ENCODE measurements at places on chromosomes 16 and 17.

GRCh38 chr17:80821546-80821945 is 170.1 kb upstream of the CHMP6 start:
- DNase-seq, result no peak

GRCh38 chr17:82226146-82226808 is 2.6 kb upstream of the SLC16A3 start:
- no peak for DNase-seq

DNA sequence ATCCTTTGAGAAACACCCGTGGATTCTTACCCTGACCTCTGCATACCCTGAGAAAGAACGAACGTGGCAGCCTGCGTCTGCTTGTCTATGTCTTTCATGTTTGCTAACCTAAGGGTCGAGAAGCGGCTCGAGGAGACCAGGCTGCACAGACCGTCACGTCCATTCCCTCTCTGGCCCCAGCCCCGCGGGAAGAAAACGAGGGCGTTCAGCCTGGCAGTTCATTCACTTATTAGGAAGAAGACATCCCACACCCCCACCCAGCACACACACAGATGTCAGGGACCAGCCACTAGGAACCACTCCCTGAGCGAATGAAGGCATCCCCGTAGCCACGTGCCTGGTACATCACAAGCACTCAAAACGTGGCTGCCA is 655 bp upstream of the MTHFSD start:
- DNase-seq, result no peak

DNA sequence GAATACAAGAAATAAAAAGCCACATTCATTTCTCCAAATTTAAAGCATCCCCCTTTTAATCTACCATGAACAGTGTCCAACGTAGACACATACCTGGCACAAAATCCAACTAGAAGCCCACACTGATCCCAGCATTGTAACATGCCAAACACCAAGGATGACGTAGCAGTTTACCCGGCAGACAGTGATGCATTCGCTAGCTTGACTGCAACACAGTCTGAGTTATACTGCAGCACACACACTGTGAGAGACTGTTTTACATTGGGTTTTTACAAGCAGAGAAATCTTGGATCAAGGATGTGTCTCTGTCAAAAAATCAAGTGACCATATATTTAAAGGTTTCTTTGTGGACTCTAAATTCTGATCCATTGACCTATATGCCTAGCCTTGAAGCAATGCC is 74.5 kb upstream of the C17orf78 start:
- no peak for DNase-seq

GRCh38 chr17:81523402-81524038 is 4.7 kb upstream of the FSCN2 start:
- no peak for DNase-seq

GRCh38 chr17:17180141-17180603 is 26.0 kb downstream of the PLD6 start:
- no peak for DNase-seq

DNA sequence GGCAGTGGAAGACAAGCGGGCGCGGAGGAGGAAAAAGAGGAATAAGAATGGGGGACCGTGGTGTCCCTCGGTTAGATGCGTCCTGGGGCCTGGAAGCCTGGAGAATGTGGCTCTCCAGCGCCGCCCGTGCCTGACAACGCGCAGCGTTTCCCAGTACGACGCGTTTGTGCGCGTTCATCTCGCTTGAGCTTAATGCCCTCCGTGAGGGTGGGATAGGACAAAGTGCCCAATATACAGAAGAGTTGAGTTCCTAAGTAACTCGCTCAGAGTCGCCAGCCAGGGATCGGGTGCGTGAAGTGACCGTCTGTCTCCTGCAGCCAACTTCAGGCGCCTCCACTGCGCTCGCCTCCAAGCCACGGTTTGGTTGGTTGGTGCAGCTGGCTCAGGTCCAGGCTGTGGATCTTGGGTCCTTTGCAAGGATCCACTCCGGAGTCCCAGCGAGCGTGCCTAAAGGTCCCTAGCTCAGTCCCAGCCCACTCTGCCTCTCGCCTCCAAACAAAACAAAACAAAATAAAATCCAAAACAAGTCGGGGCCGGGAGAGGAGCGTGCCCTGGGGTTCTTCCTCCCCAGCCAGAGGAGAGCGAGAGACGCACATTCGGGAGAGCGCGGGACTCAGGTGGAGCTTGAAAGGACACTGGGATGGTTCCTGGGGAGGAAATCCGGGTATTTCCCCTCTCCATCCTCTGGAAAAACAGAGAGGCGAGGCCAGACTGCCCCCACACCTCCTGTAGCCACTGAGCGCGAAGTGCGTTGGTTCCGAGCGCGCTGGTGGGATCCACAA is 974 bp downstream of the GALR2 start:
- no peak for DNase-seq

GRCh38 chr16:69660166-69660565 is 66.2 kb downstream of the NQO1 start:
- no peak for DNase-seq

DNA sequence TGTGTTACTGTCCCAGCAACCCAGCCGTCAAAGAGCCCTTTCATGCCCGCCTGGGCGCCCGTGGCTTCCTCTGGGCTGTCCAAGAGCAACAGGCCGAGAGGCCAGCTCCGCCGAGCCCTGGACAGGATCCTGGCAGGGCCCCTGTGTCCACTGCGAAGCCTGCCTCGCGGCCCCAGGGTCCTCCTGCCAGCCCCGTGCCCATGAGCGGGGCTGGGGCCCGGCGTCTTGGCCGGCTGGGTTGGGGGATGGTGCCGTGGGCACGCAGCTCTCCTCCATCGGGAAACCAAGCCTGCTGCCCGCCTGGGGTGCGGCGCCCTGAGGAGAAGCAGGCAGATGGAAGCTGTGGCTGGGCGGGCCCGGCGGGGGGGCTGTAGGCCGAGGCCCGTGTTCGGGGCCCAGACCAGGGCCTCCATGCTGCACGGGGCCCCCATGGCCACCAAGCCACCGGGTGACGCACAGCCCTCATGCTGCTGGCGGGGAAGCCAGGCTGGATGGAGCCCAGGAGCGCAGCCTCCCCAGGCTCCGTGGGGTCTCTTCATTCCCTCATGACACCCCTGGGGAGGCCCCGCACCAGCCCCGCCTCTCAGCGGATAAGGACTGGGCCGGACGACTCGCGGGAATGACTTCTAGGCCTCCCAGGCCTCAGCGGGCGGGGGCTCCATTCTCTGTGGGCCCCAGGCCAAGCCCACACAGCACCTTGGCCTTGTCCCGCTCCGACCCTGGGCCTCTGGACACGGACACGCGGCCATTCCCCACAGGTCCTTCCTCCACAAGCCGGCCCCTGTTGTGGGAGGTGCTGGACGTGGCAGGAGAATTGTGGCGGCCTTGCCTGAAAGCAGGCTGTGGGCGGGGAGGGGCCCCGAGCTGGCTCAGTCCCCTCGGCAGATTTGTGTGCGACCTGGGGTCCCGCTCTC is at the start of gene C1QTNF8:
Gene C1QTNF8 (minus strand): TSS at position 76 of the 914 bp plus-strand sequence. CDS start 1,322 bp downstream, outside the sequence.
- no peak for DNase-seq

All from activated T-helper 9 cell treated with anti-CD3 and anti-CD28 coated beads, Interleukin-2, amount 50 U/mL, for 16 hours (primary cell).